IPS DF 6.9 (cell line): ENCODE measurements at places on chromosomes 5 and 9.

- no peak for DNase-seq
Observed at GRCh38 chr5:173767574-173768266, 120.4 kb upstream of the CPEB4 start.

- no peak for DNase-seq
Observed at GRCh38 chr9:9774471-9774870, 838.3 kb downstream of the PTPRD start.

GRCh38 chr9:88342246-88342645, 46.0 kb upstream of the SPIN1 start:
- DNase-seq: no peak

- no peak for DNase-seq
Observed at GRCh38 chr5:32828492-32828891, 117.4 kb downstream of the NPR3 start.

- DNase-seq: no peak
Observed at GRCh38 chr5:178808886-178809285, 50.9 kb upstream of the ZNF354B start.

DNA sequence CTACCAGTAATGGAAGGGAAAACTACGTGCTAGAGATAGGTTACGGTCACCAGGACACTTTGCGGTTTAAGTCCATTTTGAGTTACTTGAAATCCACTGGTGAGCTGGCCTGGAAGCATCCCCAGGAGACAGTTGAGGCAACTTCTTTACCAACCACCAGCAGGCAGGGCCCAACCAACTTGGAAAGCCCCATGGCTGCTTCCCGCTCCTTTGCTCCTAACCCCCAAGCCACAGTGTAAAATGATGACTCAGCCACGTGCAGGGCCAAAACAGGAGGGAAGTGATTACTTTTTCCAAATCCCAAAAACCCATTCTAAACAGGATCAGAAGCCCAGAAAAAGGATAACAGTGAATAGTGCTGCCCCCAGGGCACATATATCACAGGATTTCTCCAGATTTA, 87.4 kb downstream of the PAX5 start:
- DNase-seq: no peak

GRCh38 chr5:88690409-88691229, 192.4 kb downstream of the MEF2C start:
- DNase-seq: no peak

DNA sequence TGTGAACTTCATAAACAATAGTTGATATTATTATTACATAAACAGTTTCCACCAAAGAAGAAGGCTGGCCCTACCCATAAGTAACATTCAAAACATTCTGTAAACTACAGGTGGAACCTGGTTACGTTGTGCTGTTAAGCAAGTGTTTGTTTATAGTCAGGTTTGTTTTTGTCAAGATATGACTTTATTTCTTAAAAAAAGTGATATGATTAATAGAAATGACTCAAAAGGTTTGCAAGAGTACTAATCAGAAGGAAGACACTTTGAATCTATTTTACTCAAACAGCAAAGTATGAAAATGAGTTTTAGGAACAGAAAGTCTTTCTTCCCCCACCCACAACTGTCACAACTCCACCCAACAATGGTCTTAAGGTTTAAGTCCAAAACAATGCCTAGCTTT, 220.8 kb downstream of the PLK2 start:
- no peak for DNase-seq

GRCh38 chr5:110053824-110054223, 364.1 kb downstream of the MAN2A1 start:
- DNase-seq: no peak

GRCh38 chr9:6068983-6069382, 53.6 kb upstream of the RANBP6 start:
- DNase-seq: no peak

GRCh38 chr9:121631978-121632418, 19.4 kb upstream of the DAB2IP start:
- DNase-seq: no peak

DNA sequence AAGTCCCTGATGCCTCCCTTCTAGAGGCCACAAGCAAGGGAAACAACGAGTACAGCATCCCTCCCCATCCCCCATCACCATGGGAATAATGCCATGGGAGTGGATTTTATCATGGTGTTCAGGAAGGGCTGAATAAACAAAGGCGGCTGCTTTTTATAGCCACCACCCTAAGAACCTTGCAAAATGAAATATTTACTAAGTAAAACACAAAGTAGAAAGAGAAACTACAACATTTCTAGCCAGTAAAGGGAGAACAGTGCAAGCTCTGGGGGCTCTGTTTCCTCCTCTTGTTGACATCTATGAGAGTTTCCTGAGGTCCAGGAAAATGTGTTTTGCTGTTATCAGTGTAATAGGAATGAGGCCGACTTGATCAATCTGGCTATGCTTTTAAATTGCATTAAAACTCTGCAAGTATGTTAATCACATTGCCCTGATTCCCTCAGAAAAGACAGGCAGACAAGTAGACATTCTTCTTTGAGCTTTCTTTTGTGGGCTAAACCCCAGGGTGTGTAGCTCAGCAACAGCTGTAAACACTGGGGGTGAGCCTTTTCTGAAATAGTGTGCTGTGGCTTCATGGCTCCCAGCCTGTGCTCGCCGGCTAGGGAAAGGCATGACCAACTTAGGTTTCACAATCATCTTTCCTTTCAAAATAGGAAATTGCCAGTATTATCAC, 31.1 kb downstream of the SV2C start:
- DNase-seq: no peak

GRCh38 chr9:68530618-68531017, 10.1 kb downstream of the TMEM252 start:
- DNase-seq: no peak

DNA sequence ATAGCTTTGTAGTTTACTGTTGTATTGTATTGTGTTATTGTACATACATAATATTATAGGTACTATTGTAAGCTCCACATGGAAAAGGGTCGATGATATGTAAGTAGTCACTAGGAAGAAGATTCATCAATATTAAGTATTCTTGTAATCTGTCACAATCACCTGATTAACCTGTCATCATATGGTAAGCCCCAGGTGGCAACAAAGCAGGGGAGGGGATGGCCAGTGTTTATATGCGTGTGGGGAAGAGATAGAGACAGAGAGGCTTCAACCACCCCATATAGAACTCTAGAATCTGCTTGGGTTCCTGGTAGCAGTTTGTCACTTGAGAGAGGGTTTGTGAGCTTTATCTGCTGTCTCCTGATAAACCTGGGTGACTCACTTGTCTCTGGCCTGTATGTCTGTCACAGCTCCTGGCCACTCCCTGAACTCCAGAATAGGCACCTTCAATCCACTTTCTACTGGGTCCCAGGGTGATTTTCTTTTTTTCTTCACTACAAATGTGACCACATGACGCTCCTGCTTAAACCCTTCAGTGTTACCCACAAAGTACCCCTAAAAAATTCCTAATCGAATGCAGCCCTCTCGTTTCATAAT, 48.9 kb upstream of the CPEB4 start:
- DNase-seq: no peak

DNA sequence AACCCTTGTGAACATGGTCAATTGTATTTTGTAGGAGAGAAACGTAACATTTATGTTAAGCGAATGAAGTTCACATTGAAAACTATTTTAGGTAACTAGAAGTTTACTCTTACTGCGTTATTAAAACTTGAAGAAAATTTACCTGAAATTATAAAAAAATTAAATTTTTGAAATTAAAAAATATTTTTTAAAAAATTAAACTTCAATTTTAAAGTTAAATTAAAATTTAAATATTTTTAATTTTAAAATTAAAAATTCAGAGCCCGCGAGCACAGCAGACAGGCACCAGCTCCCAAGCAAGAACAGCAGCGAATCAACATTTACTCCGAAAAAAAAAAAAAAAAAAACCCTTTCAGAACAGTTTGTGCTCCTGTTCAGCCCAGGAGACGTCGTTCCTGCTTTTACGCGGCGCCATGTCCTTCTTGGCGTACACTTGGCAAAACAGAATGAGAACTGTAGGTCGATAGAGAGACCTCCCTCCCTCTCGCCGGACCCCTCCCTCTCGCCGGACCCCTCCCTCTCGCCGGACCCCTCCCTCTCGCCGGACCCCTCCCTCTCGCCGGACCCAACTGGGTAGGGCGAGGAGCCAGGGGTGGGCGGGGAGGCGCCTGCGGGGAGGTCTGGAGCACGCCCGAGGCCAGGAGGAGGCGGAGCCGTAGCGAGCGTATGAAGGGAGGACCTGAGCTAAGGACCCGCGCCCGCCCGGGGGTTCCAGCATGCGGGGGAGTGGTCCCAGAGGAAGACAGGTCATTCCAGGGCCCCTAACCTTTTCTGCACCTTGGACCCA, 235.8 kb downstream of the ROR2 start:
- DNase-seq: peak; percentile 43

GRCh38 chr5:119396030-119396664, 40.3 kb downstream of the TNFAIP8 start:
- DNase-seq: no peak

DNA sequence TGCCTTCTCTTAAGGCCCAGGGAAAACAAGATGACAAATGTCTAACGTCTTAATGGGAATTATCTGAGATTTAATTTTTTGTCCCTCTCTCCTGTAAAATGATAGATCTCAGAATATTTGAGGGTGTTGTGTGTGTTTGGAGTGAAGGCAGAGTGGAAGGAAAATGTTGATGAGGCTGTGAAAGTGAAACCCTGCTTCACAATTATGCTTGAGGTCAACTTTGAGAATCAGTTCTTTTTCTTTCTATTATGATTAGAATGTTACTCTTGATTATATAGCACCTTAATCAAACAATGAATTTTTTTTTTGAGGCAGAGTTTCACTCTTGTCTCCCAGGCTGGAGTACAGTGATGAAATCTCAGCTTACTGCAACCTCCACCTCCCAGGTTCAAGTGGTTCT, 5.5 kb upstream of the LOX start:
- DNase-seq: no peak
